ENCODE measurements at places on chromosomes 3 and 15. TPM values are rescaled to one million over a fixed set of nuclear protein-coding genes. Genes with fewer than 3 reads are reported as not detected.

DNA sequence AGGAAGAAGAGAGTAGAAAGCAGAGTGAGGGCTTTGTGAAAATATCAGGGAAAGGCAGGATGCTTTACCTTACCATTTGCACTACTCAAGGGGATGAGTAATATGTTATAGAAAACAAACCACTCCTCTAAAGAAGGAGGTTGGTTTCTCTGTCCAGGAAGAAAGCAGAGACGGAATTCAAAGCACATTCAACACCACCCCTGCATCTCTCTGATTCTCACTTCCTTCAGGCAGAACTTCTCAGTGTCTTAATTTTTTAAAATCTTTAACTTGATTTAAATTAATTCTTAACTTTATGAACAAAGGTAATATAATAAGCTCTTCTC lies 82.4 kb downstream of the NR2F2 start:
- DNase-seq = no peak

- no peak for DNase-seq
Observed at GRCh38 chr15:77915261-77915960, 162.1 kb downstream of the TBC1D2B start.

DNA sequence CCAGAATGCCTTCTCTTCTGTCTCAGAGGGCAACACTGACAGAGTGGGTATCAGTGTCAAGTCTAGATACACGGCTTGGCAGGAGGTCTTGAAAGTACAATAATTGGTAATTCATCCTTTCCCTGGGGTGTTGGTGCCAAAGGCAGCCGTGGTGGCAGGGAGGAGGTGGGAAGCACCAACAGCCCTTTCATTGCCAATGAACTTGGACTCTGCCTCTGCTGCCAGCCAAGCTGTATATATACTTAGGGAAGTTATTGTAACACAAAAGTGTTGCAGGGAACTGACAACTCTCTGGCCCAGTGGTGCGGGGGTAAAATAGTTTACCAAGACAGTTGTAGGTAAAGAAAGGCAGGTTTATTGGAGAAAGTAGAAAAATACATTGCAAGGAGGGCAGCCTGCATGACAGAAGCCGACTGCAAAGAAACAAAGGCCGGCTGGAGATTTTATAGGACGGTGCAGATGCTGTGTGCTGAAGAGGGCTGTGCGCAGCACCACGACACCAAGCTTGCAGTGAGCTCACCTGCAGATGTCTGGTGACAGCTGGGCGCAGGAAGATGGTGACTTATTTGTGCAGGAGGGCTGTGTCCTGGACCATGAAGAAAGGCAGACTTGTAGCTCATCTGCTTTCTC lies 4.0 kb upstream of the FAM3D start:
- DNase-seq = no peak

DNA sequence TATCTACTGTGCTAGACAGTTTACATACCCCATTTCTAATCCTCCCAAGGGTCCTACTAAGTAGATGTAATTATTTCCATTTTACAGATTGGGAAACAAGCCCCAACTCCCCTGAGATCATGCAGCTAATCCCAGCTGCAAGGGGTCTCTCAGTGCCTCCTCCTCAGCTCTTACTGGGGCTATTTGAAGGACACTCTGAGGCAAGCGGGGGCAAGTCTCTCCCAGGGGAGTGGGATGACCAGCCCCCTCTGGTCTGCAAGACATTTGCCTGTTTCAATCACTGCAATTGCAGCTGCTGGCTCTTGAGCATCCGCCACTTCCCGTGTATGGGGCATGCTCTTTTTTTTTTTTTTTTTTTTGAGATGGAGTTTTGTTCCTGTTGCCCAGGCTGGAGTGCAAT lies 11.4 kb downstream of the LAMP3 start:
- no peak for DNase-seq

Gene ERICH6
- not detected for total RNA-seq

Gene PLA2G4D
- total RNA-seq = 4.8 TPM

Gene CAND2
- 6.1 TPM for total RNA-seq

Gene FAM43A
- 10.7 TPM for total RNA-seq
